HCT116 (cell line): ENCODE measurements at places on chromosomes 11 and 22.
A peak's percentile ranks its signal among the peaks of the same experiment; 100 is the strongest.

- DNase-seq = no peak
Measured at GRCh38 chr11:2870969-2871680, 14.4 kb downstream of the CDKN1C start.

DNA sequence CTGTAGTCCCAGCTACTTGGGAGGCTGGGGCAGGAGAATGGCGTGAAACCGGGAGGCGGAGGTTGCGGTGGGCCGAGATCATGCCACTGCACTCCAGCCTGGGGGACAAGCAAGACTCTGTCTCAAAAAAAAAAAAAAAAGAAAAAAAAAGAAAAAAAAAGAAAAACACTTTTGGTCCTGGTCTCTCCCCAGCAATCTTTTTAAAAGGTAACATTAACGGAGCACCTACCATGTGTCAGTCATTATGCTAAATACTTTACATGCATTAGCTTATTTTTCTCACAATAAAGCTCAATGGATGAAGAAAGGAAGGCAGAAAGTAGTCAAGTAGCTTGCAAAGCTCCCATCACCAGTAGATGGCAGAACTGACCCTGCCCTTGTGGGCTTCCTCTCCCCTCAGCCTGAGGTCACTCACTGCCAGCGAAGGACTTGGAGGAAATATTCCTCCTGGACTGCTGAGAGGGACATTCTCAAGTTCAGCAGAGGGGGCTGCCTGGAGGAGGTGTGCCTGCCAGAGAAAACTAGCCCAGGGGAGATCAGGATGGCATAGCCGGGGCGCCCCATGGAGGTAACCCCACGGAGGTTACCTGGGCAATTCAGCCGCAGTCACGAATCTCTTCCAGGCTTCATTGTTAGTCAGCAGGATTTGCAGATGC lies 15.5 kb downstream of the APOL3 start:
- DNase-seq = peak; percentile 13

DNA sequence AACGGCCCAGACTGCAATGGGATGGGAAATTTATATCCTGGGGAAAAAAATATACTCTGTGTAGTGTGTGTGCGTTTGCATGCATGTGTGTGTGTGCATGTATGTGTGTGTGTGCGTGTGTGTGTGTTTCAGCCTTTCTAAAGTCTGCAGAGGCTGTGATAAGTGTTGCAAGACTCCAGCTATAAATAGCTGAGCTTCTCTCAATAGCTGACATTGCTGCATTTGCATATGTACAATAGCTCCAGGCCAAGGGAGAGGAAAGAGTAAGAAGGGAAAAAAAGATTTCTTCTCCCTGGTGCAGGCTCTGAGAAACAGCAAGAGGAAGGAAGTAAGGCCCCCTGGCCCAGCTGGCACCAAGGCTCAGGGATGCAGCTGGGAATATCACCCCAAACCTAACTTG lies 483.0 kb downstream of the MN1 start:
- no peak for DNase-seq

DNA sequence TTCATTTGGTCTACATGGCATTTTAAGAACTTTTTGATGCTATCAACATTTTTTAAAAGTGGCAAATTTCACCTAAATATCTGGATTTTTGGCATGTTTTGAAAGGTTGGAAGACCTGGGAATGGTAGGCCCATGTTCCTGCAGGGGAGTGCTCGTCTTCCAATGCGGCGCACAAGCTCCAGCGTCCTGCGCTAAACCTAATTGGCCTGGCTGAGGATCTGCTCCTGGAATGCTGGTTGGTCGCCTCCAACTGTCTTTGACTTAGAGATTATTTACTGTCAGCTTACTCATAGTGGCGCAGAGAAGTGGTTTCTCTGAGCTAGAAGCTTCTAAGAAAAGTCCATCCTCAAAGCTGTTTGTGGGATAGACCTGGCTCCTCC lies 626 bp upstream of the LIMK2 start:
- no peak for DNase-seq

- no peak for DNase-seq
Measured at GRCh38 chr11:113174882-113175281, 139.5 kb upstream of the TTC12 start.

GRCh38 chr11:9765320-9766101 lies 101.6 kb downstream of the SWAP70 start:
- no peak for DNase-seq

DNA sequence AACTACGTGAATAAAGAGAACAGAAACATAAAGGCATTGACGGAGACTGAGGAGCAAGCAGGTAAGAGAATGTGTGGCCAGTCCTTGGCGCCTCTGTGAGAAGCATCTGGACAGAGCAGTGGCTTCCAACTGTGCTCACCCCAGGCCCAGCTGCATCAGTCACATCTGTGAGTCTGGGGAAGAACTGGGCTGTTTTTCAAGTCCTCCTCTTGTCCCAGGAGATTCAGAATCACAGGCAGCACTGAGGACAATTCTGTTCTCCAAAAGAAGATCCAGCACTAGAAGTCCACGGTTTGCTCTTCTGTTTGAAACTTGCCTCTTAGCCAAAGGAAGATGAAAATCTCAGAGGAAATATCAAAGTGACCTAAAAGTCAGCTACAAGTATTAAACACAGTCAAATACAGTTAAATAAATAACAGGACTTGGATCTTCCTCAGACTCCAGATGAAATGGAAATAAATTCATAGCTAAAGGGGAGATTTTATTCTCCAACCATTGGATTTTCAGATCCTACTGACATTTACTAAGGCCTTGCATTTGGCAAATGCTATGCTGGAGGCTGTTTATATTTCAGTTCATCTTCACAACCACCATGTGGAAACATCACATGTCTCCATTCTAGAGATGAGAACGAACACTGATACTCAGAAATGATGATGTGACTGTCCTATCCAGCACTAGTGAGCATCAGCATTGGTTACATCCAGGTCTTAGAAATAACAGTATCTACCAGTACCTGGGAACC lies 14.1 kb downstream of the FAM181B start:
- DNase-seq = no peak

- DNase-seq = no peak
Measured at GRCh38 chr11:1088927-1089737, 14.5 kb downstream of the MUC2 start.

DNA sequence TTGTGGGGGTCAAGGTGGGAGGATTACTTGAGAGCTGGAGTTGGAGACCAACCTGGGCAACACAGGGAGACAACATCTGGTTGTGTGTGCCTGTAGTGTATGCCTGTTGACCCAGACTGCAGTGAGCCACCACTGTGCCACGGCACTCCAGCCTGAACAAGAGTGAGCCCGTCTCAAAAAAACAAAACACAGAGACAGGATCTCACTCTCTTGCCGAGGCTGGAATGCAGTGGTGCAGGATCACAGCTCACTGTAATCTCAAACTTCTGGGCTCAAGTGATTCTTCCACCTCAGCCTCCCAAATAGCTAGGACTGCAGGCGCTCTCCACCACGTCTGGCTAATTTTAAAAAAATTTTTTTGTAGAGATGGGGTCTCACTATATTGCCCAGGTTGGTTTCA lies 112.5 kb downstream of the SGSM3 start:
- no peak for DNase-seq

DNA sequence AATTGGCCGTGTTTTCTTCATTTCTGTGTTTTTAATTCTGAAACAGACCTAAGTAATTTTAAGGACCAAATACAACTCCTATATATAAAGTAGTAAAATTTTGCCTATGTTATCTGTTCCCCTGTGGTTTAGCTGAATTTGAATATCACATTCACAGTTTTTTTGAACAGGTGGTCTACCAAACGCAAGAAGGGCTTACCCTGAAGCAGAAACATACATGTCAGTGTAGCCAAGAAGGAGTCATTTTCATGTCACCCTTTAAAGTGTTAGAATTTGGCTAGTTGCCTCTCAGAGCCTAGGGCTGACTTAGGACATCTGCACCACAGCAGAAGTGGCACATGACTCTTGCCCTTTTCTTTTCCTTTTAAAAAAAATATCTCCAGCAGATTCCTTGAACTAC lies 34.3 kb downstream of the MYBPC3 start:
- DNase-seq = no peak

DNA sequence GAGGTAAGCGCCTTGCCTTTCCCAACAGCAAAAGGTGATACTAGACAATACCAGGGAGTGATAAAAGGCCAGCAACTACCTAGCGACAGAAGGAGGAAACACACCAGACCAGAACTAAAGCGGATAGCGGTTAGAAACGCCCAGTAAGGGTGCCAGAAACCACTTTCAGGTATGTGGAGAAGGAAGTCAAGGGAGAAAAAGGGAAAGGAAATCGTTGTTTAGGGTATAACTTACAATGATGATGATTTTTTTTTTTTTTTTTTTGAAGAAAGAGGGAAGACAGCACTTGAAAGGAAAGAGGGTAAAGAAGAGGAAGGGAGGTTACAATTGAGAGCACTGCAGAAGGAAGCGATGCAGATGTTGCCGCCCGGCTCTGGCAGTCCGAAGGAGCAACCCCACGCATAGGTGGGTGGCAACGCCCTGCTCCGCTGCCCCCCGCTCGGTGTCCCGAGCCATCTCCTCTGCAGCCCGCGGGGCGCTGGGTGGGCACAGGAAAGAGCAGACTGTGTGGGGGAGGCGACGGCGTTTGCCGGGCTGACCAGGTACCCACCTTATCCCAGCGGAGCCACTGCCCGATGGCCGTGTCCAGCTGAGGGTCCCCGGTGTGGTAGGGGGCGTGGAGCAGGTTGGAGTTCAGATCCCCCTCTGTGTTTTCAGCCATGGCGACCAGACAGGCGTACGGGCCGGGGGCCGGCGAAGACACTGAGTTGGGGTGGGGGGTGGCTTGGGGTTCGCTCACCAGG lies 561 bp downstream of the PGM2L1 start:
- peak; percentile 48 for DNase-seq

GRCh38 chr11:66973956-66974580 lies 1.0 kb upstream of the C11orf86 start:
- no peak for DNase-seq

GRCh38 chr11:117127171-117127901 lies 16.8 kb upstream of the PAFAH1B2 start:
- DNase-seq = no peak

DNA sequence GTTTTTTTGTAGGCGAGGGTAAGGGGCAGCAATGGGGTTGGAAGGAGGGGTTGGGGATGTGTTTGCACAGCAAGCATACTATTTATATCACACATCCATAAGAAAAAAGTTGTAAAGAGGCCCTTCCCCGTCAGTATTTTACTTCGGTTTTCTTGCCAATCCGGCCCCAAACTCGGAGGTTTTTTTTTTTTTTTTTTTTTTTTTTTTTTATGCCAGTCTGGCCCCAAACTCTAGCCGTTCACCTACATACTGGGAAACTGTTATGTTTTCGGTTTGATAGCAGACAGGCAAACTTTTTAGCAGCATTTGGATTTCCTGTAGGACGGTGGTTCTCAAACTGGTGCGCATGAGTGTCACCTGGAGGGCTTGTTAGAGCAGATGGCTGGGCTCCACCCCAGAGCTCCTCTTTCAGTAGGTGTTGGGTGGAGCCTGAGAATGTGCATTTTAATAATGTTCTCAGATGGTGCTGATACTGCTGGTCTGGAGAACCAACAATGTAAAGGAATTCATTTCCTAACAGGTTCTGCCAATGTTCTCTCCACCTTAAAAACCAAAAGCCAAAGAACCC lies 76.5 kb upstream of the ZBED5 start:
- DNase-seq = peak; percentile 35

DNA sequence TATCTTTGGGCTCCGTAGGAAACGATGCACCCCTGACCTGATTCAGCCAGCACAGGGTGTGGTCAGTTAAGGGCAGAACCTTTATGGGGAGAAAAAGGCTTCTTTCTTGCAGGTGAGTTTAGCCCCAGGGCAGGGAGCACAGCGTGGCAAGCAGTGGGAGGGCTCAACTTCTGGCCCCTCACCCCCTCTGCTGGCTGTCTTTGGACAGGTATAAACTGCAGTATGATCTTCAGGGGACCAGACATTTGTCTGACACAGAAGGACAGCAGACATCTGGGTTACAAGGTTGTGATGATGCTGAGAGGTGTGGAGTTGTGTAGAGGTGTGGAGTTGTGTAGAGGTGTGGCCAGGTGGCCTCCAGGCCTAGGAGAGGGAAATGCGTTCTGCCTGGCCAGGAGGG lies 324.0 kb upstream of the PLET1 start:
- DNase-seq = no peak

- no peak for DNase-seq
Measured at GRCh38 chr11:33694346-33695050, 6.1 kb downstream of the C11orf91 start.
